Fibroblast of lung (primary cell): ENCODE measurements at places on chromosomes 6 and 20.

GRCh38 chr20:33411242-33411641 lies 9.9 kb upstream of the CDK5RAP1 start:
- no peak for DNase-seq

DNA sequence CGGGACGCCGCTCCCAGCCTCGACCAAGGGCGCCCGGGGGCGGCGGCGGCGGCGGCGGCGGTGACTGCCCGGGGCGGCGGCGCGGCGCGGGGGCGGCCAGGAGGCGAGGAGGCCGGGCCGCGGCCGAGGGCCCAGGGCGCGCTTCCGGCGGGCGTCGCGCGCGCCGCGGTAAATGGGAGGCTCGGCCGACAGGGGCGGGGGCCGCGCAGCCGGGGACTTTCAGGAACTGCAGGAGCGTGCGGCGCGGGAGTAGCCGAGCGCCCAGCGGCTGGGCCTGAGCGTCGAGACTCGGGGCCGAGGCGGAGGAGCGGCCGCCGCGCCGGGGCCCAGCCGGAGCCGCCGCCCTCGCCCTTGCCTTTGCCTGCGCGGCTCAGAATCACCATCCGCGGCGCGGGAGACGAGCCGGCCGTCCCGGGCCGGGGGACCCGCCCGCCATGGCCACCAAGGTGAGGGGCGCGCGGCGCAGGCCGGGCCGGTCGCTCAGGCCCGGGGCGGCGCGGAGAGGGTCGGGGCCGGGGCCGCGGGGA lies at the start of gene SNX9:
Gene SNX9 (plus strand): TSS at position 246 of the 527 bp plus-strand sequence. CDS start 189 bp downstream, at position 435.
- DNase-seq, result peak; percentile 74

DNA sequence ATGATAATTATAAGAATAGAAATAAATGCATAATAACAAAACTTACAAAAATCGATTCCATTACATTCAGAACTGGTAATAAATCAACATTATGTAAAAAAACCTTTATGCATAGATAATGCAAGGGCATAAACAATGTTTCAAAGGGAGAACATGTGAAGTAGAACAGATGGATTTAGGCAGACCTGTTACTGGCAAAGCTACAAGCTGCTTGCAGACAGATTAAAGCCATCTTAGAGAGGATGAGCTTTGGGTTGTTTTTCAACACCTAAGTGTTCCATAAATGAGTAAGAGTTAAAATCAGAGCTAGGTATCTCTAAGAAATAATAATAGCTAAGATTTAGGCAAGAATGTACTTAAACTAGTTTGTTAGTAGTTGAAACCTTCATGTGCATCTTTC lies 37.2 kb downstream of the SNAP25 start:
- no peak for DNase-seq

GRCh38 chr6:41715795-41716515 lies 19.5 kb downstream of the TFEB start:
- DNase-seq, result no peak

GRCh38 chr6:166005401-166005943 lies 162.2 kb downstream of the TBXT start:
- DNase-seq, result peak; percentile 75

GRCh38 chr6:13131935-13132661 lies 196.2 kb downstream of the TBC1D7 start:
- DNase-seq, result no peak

GRCh38 chr6:34679552-34680253 lies 16.9 kb downstream of the ILRUN start:
- DNase-seq, result peak; percentile 58

- DNase-seq, result peak; percentile 12
Observed at GRCh38 chr6:123655521-123656306, 19.0 kb upstream of the TRDN start.

DNA sequence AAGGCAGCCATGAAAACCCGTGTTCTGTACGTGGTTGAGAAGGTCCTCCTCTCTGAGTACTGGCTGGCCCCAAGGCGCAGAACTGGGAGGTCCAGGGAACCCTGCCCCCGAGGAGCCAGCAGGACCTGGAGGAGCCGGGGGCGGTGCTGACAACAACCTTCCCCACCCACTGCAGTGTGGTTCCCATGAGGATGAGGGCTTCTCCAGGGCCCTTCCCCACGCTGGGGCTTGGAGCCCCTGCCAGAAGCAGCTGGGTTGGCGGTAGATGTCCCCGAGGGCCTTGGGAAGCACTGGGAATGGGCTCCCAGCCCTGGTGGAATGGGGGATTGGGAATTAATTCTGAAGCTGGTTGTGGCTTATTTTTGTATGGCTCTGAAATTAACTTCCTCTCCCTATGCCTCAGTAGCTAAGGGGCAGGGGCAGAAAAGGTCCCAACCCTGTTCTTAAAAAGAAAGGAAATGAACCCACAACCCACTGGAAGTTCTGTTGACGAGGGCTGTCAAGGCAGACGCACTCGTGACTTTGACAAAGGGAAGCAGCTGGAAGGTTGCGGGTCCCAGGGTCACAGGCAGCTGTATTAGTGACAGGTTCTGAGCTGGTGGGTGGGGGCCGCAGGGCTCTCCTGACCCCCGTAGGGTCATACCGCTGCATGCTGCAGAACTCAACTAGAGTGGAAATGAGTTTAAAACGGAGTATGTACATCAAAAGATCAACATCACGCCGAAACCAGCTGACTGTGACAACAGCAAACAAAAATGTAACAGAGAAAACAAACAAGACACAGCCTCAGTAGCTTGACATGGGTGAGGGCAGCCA lies 13.9 kb upstream of the HELZ2 start:
- DNase-seq, result no peak

DNA sequence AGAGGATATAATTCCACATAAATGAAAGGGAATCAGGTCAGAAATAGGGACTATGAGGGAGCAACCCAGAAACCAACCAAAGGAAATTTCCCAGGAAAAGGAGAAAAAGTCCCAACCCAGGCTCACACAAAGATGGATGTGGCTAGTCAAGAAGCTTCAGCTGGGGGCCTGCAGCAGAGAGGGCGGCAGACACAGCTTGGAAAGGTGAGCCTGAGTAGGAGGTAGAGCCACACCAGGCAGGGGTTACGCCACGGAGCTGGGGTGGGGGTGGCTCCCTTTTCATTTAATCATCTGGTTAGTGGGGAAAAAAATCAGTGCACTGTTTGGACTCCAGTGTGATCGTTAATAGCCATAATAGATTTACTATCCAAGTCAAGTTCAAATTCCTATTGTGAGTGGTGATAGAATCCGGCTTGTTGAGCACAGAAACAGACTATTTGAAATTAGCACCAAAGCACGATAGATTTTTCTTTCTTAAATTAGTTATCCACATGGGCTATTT lies 220.6 kb downstream of the TPBG start:
- DNase-seq, result no peak

DNA sequence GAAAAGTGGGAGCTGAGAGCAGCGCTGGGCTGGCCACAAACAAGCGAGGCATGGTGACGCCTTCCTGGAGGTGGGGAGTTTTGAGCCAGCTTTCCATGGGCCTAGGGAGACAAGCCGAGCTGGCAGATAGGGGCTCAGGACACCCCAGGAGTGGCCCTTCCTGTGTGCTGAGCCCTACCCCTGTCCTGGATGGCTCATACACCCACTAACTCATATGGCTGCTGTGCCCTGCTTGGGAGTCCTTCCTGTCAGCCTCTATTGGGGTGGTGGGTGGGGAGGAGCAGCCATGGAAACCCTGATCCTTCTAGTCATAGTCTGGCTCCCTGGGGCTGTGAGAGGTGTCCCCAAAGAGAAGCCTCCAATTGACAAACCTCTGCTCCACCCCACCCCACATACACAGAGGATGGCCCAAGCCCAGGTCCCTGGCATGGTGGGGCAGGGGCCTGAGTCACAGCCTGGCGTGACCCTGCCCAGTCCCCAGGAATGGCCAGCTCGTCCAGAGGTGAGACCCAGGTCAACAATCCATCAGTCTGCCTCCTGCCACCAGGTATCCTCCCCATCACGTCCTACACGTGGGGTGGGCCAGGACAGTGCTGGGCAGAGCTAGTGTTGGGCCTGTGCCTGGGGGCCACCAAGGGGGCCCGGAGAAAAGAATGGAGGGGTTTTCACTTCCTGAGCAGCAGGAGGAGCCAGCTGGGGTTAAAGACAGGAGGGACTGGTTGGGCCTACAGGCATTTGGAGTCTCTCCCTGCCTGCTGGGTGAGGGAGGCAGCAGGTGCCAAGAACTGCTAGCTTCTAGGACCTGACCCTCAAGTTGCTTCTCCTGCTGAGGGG lies 52.2 kb downstream of the MRPL14 start:
- DNase-seq, result no peak

- DNase-seq, result no peak
Observed at GRCh38 chr6:7246401-7247178, 66.4 kb downstream of the SSR1 start.
